ENCODE measurements at places on chromosomes 2 and 18.

GRCh38 chr2:41576423-41576822 lies 471.4 kb upstream of the PKDCC start:
- DNase-seq = no peak

- no peak for DNase-seq
Measured at GRCh38 chr2:142915502-142915901, 38.0 kb downstream of the KYNU start.

GRCh38 chr18:50072146-50072545 lies 122.8 kb downstream of the MYO5B start:
- DNase-seq = no peak

- DNase-seq = no peak
Measured at GRCh38 chr2:40458271-40458794, 6.4 kb upstream of the SLC8A1 start.

DNA sequence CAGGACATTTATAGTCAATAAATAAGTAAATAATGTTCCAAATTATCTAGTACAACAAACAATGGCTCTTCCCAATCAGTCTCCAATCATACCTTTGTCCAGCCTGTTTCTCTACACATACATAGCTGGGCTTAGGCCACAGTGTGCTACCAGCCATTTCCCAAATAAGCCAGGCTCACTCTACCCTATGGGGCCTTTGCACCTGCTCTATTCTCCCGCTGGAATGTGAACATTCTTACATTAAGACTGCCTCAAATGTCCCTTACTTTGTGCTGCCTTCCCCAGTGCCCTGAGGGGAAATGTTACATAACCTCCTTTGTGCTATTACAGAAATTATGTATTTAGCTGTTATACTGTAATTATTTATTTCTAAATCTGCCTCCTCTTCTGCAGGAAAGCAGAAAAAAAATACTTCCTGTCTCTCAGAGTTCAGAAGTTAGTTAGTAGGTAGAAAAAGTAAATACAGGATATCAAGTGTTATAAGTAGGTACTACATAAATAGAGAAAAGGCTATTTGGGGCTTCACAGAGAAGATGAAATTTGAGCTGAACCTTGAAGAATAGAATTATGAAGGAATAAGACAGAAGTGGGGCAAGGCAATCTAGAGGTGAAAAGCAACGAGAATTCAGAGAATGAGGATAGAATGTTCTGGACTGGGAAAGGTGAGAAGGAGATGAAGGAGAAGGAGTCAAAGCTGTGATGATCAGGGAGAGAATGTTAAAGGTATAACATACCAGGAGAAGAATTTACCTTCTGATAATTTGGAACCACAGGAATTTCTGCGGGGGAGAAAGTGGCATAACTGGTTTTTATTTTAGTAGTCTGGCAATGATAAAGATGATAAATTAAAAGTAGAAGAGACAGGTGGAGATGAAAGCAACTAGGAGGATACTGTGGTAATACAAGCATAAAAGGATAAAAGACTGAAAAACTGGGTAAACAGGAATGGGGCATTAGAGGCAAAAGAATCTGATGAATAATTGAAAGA lies 37.0 kb downstream of the ROCK1 start:
- no peak for DNase-seq

DNA sequence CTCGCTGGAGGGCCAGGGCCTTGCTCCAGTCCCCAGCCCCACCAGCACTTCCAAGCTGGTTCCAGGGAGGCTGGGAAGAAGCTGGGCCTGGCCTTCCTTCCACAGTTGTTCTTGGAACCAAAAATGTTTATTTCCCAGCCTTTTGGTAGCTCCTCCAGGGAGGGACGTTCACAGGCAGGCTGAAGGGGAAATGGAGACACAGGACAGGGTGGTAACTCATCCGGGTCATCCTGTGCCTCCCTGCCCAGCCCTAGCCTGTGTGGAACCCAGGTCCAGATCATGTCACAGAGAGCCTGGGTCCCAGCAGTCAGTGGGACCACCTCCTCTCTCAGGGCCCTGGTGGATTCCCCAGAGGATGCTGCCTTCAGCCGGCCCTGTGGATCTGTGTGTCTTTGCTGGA lies 12.5 kb upstream of the ARMC9 start:
- no peak for DNase-seq

DNA sequence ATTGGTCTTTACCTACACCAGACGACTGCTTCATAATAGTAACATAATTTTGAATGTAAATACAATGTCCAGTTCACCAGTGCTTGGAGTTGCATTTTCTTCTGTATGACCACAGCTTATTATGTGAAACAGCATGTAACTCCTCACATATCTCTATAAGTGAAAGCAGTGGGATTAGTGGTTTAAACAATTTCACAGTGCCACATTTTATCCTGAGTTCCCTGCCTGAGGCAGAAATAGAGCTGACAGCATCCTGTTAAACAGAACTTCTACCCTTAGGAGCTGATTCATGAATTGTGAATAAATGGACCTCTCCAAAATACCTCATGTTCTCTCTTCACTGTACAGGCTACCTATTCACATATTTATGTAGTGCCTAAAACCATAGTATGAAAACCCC lies 542.3 kb upstream of the VWC2L start:
- DNase-seq = no peak

DNA sequence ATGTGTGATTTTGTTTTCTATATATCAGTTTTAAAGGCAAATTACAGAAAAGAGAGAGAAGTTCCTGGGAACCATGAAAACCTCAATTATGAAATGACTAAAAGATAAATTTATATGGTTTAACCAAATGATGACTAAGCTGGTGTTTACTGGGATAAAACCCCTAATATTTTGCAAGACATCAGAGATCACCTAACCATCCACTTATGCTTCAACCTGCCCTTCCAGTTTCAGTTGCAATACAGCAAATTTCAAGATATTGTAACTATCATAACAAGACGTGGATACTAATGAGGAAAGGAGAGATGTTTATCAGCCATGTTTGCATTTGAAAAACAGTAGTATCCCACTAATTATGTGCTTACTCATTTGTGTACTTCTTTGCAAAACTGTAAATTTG lies 108.2 kb downstream of the GAREM1 start:
- DNase-seq = no peak

Data from SHP77 (cell line).